ENCODE measurements at places on chromosomes 6 and 20.

GRCh38 chr6:135233686-135234491 is 52.8 kb downstream of the MYB start:
- DNase-seq: no peak

- DNase-seq: no peak
Observed at GRCh38 chr6:137894779-137895385, 27.8 kb downstream of the TNFAIP3 start.

- DNase-seq: no peak
Observed at GRCh38 chr20:19110881-19111460, 101.5 kb upstream of the SLC24A3 start.

DNA sequence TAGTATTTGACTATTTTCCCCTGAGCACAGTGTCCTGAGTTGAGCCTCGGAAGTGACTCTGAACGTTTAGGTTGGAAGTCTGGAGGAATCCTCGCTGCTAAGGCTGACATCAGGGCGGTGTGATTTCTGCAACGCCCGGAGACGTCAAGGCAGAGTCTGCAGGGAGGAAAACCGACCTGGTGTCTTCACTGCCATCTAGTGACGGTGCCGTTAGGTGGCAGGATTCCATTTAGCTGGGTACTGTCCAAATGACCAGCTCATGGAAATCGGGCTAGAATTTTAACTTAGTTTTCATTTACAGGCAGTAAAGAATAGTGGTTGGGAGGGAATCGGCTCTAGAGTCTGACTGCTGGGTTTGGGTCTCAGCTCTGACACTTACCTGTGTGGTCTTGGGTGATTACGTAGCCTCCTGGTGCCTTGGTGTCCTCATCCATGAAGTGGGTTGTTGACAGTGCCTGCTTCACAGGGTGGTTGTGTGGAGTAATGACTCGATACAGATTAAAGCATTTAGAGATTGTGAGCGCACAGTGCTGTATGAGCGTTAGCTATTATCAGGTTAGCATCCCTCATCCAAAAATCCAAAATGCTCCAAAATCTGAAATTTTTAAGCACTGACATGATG is 35.0 kb downstream of the FOXF2 start:
- DNase-seq: no peak

DNA sequence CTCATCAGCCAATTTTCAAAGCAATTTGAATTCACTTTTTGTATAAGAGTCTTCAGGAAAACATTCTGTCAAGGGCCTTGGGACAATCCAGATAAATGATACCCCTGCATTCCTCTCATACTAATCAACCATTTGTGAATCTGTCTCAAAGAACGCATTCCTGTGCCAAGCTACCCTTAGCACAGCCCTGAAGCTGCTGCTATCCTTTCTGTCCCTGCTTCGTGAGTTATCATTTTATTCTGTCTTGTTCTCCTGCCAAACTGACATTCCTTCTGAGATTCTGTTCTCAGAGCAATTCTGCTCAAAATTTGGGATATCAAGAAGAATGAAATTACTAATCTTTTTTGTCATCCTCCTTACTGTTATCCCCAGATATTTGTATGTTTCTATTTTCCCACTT is 213.9 kb upstream of the STXBP5 start:
- no peak for DNase-seq

DNA sequence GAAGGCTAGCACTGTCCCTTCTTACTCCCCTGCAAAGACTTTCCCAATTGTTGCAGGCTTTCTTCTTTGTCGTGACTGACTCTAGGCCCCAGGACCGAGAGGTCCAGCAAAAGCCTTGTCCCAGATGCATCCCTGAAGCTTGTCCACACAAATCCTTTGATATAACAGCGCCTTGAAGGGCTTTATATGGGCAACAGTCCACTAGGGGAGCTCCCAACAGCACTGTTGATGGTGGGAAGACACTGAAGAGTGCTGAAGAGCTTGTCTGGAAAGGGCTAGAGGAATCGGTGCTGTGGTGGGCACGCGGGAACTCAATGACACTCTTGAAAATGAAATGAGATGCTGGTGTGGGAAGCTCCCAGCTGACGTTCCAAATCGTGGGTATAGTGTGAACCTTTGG is 316.1 kb upstream of the CDH4 start:
- DNase-seq: no peak

DNA sequence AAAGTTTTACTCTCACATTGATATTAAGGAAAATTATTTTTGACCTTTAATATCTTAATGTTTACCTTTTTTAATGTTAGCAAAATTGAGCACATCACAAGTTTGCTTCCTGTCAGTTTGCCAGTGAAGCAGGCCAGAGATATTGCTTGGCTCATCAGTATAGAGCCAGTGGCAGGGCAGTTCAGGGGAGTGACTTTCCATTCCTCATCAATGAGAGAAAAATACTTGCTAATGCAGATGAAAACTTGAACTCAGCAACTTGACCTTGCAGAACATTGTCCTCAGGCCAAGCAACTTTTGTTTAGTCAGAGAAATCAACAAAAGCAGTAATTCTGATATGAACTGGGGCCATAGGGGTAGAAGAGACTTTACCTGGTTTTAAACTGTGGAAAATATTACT is 6.9 kb downstream of the TAB2 start:
- no peak for DNase-seq

GRCh38 chr20:9572670-9573069 is 58.3 kb downstream of the LAMP5 start:
- DNase-seq: no peak

- DNase-seq: no peak
Observed at GRCh38 chr20:50127587-50128519, 14.9 kb upstream of the UBE2V1 start.

GRCh38 chr20:23143098-23143497 is 57.0 kb upstream of the CD93 start:
- no peak for DNase-seq

Measured in activated CD4-positive, CD25-positive, alpha-beta regulatory T cell treated with anti-CD3 and anti-CD28 coated beads, Interleukin-2, amount 50 U/mL, for 16 hours (primary cell).